ENCODE measurements at places on chromosomes 12 and 14.

DNA sequence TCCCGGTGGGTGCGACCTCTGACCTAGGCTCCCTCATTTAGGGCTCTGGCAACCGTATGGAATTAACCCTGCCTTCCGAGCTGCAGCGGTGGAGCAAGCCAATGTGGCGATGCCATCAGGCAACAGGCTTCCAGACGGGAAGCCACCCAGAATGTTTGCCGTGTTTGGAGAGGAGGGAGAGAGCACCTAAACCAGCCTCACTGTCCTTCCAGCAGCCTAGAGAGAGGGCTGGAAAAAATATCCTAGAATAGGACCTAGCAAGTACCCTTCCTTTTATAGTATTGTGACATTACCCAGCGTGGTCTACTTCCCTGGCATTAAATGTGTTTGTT is 287 bp upstream of the SLC2A13 start:
- DNase-seq: no peak

DNA sequence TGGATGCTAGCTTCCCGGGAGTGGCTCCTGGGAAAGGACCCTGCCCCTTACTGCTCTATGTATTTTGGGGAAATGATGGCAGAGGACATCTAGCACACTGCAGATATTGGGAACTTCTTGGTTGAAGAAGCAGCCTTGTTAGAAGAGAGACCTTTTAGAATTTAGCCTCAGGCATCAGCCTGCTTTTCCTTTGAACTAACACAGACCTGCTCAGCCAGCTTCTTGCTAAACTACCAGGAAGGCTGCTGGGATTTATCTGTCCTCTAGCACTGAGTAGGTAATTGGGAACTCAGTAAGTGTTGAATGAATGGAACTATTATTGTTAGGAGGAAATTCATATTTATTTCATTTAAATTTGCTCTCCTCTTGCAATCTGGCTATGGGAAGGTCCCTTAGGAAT is 77.3 kb downstream of the DRAM1 start:
- no peak for DNase-seq

DNA sequence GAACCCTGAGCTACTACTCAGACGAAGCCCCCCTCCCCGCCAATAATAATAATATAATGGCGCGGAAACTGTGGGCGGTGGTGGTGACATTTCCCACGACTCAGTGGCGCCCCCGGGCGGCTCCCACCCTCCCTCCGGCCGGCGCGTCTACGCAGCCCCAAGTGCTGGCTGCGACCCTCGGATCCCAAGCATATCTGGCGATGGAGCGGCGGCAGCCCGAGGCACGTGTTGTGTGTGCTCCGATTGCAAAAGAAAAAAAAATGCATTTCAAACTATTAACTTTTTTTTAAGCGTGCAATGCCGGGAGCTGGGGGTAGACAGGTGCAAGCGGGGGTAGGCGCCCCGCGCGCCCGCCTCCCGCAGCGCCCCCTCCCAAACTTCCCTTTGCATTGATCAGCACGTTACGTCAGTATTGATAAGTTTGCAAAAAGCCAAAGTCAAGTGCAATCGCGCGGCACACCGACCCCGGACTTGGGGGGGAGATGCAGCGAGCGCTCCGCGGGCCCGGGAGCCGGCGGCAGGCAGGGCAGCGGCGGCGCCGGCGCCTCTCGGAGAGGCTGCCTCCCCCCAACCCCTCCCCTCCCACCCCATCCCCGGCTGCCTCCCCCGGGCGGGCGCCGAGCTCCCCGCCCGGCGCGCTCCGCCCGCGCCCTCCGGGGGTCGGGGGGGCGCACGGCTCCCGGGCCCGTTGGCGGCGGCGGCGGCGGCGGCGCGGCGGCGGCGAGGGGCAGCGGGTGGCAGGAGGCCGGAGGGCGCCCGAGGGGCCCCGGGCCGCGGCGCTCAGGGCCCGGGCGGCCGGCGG is 113.1 kb upstream of the MYL2 start:
- DNase-seq: no peak

DNA sequence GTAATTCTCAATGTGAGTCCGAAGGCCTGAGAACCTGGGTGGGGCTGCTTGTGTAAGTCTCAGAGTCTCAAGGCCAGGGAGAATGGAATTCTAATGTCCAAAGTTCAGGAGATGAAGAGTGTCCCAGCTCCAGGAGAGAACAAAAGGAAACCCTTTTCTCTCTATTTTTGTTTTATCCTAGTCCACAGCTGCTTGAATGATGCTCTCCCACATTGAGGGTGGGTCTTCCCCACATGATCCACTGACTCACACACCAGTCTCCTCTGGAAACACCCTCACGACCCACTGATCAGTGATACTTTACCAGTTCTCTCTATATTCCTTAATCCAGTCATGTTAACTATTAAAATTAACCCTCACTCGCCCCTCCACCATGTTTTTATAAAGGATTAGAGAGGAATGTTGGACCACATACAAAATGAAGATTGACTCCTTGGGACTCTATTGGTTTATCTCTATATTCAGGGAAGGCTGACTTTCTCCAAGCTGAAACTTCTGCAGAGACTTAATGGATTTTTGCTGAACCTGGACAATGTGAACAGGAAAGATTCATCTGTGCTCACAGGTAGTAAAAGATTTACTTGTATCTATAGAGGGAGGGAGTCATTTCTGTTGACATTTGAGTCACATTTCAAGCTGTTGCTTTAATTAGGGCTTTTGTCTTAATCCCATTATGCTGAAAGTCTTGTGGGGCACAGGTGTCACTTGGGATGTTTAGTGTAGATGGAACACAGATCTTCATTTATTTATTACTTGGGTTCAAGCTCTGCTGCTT is 1061.0 kb upstream of the TMEM132C start:
- no peak for DNase-seq

DNA sequence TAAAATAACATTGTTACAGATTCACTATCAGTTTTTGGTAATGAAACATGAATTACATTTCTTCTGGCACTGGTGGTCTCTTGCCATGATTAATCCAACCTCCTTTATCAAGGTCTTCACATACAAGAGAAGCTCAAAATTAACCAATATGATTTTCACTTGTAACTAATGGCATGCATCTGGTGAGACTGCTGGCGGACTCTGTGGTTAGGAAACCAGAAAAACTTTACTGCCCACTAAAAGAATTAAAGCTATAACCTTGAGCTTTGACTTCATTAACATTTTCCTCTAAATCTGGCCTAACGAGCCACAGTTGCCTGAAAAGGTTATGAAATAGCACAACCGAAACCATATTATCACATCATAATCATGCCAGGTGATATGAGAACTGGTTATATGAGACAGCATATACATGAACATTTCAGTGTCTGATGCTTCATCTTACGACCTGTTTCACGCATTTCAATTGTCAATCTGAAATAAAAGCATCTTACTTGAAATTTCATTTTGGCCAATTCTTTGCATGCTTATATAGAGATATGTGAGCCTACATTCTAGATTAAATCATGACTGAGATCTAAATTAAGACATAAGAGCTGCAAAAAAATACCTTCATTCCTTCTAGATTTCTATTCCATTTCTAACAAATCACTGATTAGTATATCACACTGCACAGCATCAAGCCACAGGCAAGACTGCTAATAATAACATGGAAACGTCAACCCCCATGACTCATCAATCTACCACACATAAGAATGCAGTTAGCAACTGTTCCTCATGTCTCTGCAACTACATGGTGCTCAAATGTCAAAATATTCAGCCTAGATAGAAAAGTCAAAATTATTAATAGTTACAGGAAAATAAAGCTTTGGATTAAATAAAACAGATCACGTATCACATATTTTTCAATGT is 89.3 kb downstream of the OSBPL8 start:
- peak; percentile 67 for DNase-seq

DNA sequence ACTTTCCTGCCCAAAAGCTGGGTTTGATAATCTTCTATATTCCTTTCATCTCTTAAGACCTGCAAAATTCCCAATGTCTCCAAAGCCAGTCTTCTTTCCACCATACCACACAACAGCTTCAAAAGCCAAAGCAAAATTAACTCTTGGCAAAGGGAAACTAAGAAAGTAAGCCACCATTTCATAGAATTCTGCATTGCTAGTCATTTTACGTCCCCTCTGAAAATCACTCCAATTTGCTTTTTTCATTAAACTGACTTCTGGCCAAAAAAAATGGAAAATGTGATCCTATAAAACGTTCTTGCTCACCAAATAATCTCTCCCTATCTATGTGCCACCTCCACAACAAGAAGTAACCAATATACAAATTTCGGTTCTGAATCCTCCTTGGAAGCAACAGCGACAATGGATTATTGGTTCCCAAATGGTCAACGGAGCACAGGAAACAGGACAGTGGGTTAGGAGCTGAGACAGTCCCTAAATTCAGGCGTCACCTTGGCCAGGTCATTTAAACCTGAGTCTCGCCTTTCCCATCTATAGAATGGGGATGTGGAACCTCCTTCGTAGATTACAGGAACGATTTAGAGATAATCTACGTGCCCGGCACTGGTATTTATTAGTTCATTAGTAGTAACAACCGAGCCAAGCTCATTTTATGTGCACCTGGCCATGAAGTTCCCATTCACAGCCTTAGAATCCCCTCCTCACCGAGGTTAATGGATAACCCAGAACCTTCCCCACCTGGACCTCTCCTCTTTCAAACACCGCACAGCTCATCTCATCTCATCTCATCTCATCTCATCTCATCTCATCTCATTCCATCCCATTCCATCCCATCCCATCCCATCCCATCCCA is 1.2 kb downstream of the NT5DC3 start:
- DNase-seq: no peak

- no peak for DNase-seq
These were observed 148.2 kb downstream of the ADGRD1 start for GRCh38 chr12:131101703-131102492.

DNA sequence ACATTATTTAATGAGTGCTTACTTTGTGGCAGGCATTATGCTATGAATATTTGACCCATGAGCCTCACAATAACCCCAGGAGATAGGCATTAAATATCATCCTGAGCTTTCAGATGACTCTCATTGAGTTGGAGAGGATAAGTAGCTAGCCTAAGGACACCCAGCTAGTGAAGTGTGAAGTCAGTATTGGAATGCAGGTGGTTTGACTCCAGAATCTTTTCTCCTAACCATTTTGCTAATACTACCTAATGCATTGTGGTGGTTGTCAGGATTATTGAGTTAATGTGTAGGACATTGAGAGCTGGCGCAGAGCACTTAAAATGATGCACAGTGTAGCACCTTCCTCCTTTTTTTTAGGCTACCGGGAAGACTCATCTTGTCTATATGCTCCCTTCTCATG is 3.8 kb upstream of the CDKL1 start:
- no peak for DNase-seq

GRCh38 chr12:26744697-26745440 is 88.1 kb downstream of the ITPR2 start:
- DNase-seq: no peak

DNA sequence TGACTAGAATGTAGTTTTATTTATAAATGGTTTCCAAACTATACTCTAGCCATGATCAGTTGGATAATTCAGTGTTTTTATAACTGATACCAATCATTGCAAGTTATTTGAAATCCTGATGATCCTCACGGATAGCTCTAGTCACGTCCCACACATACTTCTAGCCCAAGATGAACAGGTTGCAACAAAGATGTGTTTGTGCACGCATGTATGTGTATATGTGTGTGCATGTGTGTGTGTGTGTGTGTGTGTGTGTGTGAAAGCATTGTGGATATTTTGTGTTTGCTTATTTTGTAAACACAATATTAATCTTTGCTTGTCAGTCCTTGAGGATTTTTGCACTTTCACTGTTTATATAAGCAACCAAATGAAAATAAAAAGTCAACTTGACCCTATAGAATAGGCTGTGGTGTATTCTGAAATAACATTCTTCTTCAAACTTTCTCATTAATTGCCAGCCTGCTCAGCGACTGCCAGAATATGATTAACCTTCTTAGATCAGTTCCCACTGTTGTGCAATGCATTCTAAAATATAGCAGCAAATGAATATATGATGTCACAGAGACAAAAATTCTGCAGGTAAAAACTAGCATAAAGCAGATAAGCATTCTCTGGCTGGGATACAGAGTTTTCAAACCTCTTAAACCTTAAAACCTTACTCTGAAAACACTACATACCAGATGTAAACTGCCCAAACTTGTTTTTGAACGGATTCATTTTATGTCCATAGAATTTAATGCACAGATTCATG is 48.8 kb upstream of the HIF1A start:
- no peak for DNase-seq

DNA sequence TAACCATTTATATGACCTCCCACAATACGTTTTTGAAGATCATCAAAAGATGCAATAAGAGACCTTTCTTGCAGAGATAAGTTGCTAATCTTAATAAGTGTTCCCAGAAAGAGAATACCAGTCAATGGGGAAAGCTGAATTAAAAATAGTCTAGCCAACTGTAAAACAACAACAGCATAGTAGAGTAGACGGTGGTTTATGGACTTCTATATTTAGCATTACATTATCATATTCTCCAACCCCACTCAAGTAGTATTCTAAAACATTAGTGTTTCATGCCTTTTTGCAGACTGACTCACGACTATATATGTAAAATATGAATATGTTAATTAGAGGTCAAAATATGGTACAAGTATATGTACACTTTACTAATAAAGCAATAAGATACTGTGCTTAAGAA is 218.9 kb downstream of the MED13L start:
- DNase-seq: no peak

- no peak for DNase-seq
These were observed 32.6 kb downstream of the RFLNA start for GRCh38 chr12:124327362-124328043.

DNA sequence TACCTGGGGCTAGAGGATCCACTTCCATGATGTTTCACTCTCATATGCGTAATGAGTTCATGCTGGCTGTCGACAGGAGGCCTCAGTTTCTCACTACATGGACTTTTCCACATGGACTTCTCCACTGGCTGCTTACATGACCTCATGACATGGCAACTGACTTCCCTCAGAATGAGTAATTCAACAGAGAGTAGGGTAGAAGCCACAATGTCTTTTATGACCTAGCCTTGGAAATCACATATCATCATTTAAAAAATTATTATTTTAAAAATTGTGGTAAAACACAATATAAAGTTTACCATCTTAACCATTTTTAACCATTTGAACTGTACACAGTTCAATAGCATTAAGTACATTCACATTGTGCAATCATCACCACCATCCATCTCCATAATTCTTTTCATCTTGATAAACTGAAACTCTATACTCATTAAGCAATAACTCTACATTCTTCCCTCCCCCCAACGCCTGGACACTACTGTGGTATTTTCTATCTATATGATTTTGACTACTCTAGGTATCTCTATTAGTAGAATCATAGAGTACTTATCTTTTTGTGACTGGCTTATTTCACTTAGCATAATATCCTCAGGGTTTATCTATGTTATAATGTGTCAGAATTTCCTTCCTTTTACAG is 144.5 kb downstream of the TGFB3 start:
- no peak for DNase-seq

DNA sequence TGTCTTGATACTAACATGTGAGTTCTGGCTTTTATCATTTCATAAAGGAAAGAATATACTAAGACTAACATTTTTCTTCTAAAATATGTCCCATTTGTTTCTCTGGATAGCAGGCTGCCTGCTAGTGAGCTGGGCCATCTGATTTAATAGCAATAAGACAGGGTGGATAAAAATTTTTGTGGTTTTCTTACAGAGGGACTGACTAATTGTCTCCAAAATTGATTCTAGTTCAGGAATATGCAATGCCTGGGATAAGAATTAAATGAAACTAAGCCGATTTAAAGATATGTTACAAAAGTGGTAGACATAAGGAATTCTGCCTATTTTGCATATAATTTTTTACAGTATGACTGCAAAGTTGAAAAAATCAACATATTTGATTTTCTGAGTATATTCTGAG is 252.9 kb upstream of the NAV3 start:
- no peak for DNase-seq

GRCh38 chr12:11555743-11556625 is 93.5 kb upstream of the ETV6 start:
- DNase-seq: no peak
